ENCODE measurements at places on chromosomes 12 and 14.

GRCh38 chr14:87896393-87897380, 96.3 kb downstream of the GALC start:
- no peak for DNase-seq

DNA sequence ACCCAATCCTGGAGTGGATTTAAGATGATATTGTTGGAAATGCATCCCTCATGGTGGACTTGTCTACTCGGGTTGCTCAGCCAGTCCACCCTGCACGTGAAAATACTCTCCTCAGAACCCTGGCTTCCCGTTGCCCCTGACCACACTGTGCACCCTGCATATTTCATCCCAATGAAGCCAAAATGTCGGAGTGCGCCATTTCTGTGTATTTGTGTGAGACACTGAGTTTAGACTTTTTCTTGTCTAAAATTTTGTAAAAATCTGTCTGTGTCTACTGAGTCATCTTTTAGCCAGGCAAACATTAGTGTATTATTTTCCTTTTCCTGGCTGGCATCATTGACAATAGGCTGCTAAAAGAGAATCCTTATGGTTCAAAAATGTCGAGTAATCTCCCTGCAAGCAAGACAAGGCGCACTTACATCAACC, 485 bp upstream of the PNMA1 start:
- DNase-seq, result no peak

DNA sequence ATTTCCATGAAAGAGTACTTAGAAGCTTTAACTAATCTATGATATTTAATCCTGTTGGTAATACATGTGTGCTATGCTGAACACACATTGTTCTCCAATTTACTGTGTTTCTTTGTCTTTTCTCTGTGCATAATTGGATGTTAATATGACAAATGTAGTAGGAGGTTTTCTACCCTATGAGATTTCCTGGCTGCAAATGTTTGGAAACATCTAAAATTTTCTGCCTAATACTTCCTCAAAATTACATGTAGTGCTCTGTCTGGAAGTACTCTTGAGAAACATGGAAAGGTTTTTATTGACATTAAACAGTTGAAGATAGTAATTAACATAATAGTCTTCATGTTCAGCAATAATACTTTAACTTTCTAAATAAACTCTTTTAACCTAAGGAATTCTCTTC, 213.0 kb downstream of the KITLG start:
- DNase-seq, result no peak

DNA sequence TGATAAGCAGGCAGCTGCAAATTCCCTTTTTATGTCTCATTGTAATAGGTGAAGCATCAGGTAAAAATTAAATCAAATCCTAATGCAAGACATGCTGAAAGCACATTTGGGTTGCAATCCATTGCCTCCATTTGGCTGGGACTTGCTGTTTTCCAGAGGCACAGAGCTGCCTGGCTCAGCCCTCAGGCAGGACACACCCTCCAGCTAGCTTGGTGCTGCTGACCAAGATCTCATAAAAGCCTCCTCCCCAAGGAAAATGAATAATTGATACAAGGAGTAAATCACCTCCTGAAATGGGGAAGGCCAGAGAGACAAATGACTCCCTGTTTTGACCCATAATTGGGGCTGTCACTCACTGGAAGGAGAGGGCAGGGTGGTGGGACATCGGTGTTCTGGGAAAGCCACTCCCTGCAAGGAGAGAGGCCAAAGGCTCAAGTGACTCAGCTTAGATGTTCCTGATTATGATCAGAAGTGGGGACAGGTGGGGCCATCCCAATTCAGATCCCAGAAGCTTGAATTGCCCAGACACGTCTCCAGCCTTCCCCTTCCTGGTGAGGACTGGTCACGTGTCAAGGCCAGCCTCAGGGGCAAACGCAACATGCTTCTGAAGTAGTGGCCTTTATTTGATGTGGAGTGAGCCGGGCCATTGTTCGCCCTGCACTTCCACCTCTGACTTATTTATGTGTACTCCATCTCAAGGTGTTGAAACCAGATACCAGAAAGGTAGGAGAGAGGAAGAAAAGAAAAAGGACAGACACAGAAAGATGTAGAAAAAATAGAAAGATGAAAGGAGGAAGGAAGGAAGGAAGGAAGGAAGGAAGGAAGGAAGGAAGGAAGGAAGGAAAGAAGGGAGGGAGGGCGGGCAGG, 773.7 kb downstream of the BCL11B start:
- DNase-seq, result no peak

DNA sequence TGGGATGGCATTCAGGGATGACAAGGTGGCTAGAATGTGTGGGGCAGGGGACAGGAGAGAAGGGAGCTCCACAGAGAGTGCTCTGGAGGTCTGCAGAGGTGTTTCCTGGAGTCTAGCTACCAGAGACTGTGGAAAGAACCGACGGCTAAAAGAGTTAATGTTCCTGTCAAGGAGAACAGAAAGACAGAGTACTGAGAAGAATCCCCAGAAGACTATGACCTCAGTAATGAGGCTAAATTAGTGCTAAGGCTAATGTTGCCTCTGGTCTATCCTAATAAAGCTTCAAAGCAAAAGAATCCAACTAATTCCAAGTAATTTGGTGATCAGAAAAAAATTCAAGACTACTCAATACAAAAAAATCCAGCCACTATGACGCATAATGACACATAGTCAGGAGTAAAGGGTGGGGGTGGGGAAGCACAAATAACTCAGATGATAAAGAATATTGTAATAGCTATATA, 44.7 kb downstream of the FERMT2 start:
- no peak for DNase-seq

GRCh38 chr12:19191563-19191962, 62.0 kb downstream of the PLEKHA5 start:
- no peak for DNase-seq

Data from activated effector memory CD4-positive, alpha-beta T cell treated with Interleukin-2 at 50 U/mL for 16 hours (primary cell).